ENCODE measurements at places on chromosomes 5 and 9.

DNA sequence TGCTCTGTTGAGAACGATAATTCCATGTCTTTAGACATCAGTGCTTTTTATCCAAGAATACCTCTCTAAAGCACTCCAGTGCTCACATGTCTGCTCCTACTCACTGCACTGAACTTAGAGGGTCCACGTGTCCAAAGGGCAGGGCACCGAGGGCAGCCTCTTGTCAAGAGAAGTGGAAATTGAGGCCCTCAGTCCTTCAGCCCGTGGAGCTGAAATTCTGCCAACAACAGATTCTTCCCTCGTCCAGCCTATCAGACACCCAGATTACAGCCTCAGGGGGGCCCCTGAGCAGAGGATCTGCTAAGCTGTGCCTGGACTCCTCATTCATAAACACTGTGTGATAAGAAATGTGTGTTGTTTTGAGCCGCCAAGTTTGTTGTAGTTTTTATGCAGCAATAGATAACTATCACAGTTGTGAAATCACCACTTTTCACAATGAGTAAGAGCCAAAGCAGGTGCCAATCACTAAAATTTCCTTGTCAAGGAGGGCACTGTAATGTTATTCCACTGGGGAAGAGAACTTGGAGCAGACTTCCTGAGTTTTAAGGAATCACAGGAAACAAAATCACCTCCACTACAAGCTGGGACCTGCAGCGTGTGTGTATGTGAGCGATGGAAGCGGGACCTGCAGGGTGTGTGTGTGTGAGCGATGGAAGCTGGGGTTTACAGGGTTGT, 58.8 kb upstream of the IGFBPL1 start:
- DNase-seq, result no peak

DNA sequence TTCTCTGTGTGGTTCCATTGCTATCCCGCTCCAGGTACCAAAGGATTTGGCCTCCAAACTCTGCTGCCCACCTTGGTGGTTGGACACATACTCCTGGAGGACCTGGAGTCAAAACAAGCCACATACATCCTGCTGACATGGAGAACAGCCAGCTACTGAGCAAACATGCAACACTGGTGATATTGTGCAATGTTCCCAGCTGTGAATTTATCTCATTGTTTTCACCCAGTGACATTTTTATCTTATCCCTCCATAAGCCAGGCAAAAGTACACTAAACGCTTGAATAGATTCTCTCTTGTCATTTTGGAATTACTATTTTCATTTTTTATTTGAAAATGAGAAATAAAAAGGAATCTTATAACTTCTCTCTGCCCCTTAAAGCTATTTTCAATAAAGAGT, 11.1 kb upstream of the CTSL start:
- DNase-seq, result no peak

- no peak for DNase-seq
These were observed 4.9 kb upstream of the KIF4B start for GRCh38 chr5:155008669-155009068.

DNA sequence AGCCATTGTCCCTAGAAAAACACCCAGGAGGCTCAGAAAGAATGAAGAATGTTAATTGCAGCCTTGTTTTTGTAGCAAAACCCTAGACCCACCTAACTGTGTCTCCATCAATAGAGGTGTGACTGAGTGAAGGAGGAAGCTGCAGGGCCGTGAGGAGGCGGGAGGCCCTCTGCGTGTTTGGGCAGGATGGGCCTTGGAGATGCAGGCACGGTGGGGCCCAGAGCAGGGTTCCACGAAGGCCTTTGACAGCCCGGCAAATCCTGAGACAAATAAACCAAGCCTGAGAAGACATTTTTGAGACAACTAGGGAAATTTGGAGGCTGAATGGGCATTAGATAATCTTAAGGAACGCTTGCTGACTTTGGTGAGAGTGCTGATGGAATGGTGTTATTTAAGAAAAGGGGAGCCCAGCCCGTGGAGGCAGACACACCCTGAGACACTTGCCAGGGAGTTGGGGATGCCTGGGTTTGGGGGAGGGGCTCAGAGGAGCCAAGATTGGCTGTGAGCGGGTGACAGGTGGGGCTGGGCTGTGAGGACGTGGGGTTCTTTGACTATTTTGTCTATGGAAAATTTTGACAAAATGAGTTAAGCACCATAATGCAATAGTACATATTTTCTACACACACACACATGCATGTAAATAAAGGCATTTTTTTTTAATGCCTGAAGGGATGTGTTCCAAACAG, 48.8 kb downstream of the BARX1 start:
- DNase-seq, result no peak

GRCh38 chr5:801472-801871, 16.9 kb upstream of the ZDHHC11B start:
- DNase-seq, result no peak

GRCh38 chr5:74164725-74165235, 475.7 kb downstream of the ENC1 start:
- no peak for DNase-seq

DNA sequence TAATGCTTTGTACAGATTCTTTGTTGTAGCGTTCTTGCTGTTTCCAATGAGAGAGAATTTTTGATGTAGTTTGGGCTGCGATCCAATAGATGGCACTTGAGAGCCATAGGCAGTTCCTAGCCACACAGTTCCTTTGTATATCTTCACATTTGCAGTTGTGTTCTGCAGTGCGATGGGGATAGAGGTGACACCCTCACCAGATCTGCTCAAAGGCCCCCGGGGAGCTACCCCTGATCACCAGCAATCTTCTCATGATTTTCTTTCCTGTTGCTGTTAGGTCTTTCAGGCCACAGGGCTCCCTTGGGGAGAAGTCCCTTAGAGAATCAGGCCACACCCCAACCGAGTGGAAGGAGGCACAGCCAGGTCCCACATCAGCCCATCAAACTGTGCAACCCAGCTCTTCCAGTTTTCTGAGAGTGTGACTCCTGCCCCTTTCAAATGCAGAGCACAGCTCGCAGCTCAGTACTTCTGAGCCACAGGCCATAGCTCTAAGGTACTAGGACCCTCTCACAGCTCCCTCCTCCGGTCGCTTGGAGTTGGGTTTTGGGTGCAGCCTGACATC, 353.7 kb downstream of the SLCO4C1 start:
- DNase-seq, result no peak

- DNase-seq, result no peak
These were observed 235.6 kb downstream of the EDIL3 start for GRCh38 chr5:84149094-84149493.

Data from activated T-cell treated with anti-CD3 and anti-CD28 coated beads for 48 hours (primary cell).